ENCODE measurements at places on chromosomes 11 and 22.

DNA sequence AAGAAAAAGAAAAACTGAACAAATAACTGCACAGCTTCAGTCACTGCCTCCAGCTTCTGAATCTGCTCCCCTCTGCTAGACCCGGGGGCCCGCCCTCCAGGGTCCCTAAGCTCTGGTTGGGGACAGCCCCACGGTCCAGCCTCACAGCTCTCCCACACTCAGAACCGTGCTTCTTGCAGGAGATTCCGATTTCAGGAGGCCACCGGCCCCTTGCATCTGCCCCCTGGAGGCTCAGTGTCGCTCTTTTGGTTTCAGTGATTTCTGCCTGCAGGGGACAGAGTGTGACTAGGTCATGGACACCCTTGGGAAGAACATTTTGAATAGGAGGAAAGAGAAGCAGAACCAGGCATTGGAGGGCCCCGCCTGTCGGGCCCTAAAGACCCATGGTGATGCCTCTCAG is 23.1 kb upstream of the RPS3 start:
- no peak for DNase-seq

DNA sequence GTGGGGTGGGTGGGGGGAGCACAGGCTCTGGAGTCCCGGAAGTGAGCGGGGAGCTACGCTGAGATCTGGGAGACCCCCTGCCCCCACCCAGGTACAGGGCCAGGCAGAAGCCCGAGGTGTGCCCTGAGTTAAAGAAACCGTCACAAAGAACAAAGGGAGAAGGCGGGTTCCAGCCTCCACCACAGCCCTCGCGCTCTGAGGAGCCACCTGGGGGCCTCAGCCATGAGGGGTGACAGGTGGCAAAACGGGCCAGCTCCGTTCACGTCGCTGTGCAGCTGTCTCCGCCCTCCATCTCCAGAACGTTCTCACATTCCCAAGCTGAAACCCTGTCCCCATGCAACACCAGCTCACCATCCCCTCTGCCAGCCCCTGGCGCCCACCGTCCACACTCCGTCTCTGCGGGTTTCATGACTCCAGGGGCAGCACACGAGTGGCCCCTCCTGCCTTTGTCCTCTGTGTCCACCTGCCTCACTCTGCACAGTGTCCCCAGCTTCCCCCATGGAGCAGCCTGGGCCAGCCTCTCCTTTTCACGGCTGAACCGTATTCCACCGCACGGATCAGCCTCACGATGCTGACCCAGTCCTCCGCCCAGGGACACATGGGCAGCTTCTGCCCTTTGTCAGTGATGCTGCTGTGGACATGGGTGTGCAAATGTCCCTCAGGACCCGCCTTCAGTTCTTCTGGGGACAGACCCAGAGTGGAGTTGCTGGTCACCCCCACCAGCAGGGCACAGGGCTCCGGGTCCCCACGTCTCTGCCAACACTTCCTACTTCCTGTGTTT is 1.7 kb upstream of the MUC5B start:
- DNase-seq: no peak

DNA sequence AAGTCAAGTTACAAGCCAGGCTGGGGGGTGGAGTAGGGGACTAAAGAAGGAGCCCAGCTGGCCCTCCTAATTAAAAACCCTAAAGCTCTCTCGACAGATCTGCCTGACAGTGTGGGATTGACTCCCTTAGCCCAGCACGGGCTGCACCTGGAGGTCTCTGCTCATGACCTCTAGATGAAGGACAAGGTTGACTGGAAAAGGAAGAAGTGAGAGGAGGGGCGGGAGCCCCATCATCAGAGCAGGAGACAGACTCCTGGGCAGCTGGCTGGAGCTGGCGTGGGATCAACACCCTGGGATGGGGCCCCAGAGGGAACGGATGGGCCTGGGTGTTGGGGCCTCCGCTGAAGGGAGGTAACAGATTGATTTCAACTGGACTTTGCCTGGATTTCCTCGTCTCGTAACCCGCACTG is 46.1 kb downstream of the RPUSD4 start:
- no peak for DNase-seq

DNA sequence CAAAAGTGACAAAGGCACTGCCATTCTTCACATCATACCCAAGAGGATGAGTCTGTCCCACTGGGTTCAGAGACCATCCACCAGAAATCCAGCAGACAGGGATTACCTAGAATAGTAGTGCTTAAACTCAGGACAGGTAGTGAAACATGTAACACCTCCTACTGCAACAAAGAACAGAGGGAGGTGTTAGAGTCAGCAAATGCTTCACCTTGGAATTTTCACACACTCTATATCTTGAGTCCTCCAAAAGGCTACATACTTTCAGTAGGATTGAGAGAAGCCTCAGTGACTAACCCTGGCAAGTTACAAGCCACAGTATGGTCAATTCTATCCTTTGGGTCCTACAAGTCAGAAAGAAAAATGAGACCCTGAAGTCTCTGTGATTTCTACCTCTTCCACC is 6.0 kb upstream of the CAVIN3 start:
- DNase-seq: no peak

GRCh38 chr22:34702279-34702678 is 363.7 kb upstream of the ISX start:
- DNase-seq: no peak

DNA sequence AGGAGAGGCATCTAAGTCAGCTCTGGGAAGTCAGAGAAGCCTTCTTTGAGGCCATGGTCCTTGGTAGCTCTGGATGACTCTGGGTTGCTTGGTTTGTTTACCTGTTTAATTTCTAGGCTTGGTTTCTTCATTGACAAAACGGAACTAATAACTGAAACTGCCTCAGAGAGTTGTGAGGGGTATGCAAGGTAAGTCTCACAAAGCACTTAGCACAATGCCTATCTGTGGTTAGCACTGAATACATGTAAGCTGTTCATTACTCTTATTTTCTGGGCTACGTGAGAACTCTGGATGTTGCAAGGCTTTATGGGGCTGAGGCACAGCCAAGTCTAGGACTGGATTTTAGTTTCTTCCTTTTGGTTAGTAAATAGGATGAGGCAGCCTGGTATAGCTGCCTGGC is 225.8 kb upstream of the NCAM1 start:
- no peak for DNase-seq

DNA sequence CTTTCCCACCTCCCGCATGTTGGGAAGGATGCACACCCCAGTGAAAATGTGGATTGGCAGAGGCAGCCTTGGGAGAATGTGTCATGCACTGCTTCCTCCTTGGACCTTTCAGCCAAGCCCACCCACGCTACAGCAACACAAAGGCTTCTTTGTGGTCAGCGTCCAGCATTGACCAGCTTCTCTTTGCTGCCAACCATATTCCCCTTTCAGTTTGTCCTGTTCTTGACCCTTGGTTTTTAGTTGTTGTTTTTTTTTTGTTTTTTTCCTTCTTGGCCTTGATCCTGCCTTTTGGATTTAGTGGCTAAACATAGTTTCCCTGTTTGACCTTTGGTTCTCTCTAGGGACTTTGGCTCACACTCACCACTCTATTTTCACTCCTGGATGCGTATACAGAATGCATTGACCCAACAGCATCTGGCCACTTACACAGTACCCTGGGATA is 573.6 kb downstream of the INSC start:
- DNase-seq: no peak

GRCh38 chr11:108966206-108966605 is 301.3 kb downstream of the DDX10 start:
- DNase-seq: no peak

GRCh38 chr11:134538742-134539141 is 126.7 kb upstream of the B3GAT1 start:
- no peak for DNase-seq

DNA sequence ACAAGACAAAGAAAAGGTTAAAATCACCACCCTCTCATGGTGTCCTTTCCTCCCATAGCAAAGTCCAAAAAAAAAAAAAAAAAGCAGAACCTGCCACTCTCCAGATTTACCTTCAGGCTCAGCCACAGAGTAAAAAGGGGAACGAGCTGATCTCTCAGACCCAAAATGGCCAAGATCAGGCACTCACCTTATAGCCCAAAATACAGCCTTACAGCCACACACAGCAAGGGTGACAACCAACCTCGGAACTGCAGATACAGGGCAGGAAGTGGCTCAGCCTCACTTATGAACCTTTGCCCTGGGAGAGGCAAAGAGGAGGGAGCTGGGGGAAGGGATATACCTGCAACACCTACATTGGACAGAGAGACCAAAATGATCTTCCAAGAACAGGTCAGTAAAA is 4.5 kb downstream of the FHIP1B start:
- no peak for DNase-seq

DNA sequence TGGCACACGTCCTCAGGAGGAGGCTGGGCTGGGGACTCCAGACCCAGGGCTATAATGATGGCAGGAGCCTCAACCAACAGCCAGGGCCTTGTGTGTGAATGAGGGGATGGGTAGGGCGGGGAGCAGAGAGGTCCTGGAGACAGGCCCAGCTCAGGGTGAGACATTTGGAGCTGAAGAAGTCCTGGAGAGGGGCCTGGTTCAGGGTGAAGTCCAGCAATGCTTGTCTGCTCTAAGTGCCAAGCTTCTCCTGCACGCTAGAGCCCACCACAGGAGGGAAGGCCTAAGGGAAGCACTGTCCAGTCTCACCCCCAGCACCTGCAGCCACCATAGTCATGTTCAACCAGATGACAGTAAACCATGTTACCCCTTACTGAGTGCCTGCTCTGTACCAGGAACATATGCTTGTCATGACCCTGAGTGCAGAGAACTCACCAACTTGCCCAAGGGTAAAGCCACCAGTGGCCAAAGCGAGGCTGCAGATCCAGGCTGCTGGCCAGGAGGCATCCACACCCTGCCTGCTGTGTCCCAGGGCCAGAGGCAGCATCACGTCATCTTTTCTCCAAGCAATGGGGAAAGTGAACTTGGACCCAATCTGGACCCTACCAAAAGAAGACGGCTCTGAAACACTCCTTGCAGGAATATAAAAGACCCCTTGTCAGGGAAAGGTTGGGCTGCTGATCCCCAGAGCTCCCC is 24.0 kb downstream of the LMO1 start:
- DNase-seq: no peak

GRCh38 chr11:109762546-109762945 is 330.6 kb upstream of the ZC3H12C start:
- DNase-seq: no peak

DNA sequence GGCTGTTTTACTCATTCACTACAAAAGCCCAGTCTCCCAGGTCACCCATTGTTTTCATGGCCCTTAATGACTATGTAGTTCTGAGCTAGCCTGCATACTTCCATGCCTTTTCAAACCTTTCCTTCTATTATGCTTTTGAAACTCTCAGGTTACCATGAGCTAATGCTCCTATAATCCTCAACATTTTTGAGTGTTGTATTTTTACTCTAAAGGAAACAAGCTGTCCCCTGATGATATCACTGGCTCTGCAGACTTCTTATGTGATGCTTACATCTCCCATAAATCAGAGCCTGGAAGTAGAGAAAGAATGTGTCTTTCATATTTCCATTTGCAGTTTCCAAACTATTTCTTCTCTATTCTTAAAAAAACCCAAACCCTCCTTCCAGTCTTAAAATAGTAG is 159.0 kb upstream of the RAG2 start:
- DNase-seq: no peak

GRCh38 chr11:26987272-26987671 is 6.6 kb upstream of the FIBIN start:
- DNase-seq: no peak

DNA sequence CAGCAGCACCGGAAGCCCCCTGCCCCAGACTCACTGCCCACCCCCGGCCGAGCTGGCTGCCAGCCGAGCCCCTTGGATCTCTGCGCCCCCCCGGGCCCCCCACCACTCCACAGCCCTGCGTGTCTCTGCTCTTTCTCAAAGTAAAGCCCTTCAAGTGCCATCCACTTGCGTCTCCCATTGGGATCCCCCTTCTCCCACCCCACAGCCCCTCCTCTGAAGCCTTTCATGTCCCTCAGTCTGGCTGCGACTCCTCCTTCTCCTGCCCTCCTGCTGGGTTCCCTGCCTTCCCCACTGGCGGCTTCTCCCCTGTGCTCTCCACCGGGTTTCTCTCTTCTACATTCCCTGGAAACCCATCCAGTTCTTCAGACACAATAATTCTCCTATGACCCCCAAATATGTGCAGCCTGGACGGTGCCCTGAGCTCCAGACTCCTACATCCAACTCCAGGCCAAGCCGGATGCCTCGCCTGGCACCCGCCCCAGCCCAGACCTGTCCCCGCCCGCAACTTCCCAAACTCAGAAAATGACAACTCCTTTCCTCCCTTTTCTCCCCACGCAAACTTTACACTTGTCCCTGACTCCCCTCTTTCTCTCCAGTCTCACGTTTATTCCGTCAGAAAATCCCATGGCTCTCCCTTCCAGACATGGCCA is 108.9 kb downstream of the WNT7B start:
- DNase-seq: no peak

DNA sequence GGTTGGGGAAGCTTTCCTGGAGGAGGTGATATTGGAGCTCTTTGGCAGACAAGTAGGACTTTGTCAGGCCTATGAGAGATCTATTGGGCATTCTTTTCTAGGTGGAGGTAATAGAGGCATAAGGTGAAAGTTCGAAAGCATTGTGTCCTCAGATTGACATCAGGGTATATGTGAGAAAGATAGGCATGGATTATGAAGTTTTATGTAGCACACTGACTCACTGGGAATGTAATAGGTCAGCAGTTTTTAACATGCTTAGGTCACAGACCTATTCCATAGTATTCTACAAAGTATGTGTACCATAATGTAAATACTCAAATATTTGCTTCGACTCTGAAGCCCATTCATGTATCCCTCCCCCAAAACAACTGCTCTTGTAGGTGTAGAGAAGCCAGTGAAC is 11.8 kb downstream of the HIKESHI start:
- no peak for DNase-seq

GRCh38 chr11:1628506-1629325 is 859 bp upstream of the KRTAP5-5 start:
- DNase-seq: peak; percentile 36

- DNase-seq: no peak
These were observed 169.8 kb downstream of the DSCAML1 start for GRCh38 chr11:117627259-117627658.

DNA sequence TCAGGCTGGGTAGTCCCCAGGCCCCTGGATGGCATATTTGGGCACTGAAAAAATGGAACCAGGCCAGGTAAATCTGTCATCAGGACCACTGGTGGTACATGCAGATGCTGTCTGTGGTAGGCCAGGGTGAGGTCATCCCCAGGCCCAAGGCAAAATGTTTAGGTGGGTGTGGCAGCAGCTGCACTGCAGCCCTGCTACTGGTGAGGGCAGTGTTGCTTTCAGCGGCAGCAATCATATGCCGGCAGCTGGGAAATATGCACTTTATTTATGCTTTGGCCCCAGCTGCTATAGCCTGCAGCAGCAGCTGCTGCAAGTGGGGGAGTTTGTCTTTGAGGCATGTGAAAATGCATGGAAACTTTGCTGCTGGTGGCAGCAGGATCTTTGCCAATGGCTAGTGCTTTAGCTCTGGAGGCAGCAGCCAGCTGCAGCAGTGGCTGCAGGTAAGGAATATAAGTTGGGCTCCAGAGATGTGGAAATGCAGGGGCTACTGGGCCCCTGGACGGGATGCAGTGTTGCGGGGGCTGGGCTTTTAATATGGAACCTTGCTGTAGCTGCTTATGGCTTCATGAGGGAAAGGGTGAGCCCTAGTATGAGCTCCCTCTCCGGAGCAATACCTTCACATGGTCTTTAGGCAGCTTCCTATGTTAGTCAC is 365.7 kb upstream of the CADM1 start:
- no peak for DNase-seq

- DNase-seq: no peak
These were observed 66.7 kb downstream of the PDE2A start for GRCh38 chr11:72607496-72607895.

- DNase-seq: no peak
These were observed 327.9 kb downstream of the SOX6 start for GRCh38 chr11:16028419-16028818.

GRCh38 chr11:65427691-65428577 is 5.3 kb downstream of the NEAT1 start:
- no peak for DNase-seq

- no peak for DNase-seq
These were observed 102.9 kb upstream of the GAL start for GRCh38 chr11:68581439-68581838.

All from stimulated activated CD4-positive, alpha-beta T cell treated with anti-CD3 and anti-CD28 coated beads, Interleukin-15, amount 100 ng/mL, for 1 hour (primary cell).